Neuronal stem cell (in vitro differentiated cells): ENCODE measurements at places on chromosomes 2 and 18.

- DNase-seq = no peak
Observed at GRCh38 chr2:127569666-127570065, 34.2 kb downstream of the MYO7B start.

DNA sequence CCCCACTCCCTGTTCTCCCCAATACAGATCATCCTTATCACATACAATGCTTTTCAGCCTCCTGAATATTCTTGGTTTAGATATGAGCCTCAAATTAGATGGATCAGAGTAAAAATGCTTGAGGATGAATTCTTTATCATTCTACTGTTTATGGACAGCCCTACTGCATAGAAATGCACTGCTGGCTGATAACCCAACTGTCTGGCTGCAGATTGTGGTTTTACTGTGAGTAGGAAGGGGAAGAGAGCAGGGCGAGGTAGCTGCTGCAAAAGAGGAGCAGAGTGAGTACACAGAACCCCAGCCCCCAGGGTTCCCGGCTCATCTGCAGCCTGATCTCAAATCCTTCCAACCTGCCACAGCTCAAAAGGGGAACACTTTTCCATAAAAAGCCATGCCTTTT is 29.4 kb upstream of the NCOA1 start:
- no peak for DNase-seq

GRCh38 chr18:49971462-49971861 is 158.1 kb upstream of the ACAA2 start:
- DNase-seq = no peak

- no peak for DNase-seq
Observed at GRCh38 chr2:33068261-33068660, 121.5 kb downstream of the LTBP1 start.

DNA sequence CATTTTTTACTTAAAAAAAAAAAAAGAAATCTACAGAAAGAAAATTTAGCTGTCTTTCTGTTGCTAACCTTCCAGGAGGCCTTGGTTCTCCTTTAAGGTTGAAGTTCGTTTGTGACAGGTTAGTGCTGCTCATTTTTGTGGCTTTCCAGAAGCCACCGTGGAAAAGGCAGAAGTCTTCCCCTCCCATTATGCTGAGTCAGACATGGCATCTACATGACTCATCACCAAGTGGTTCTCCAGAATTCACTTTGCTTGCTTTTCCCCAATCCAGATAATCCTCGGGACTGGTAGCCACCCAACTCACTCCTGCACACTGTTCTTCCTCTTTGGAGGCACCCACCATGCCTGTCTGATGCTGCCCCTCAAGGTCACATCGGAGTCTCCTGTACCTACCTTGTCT is 228.7 kb downstream of the PIK3C3 start:
- no peak for DNase-seq

- no peak for DNase-seq
Observed at GRCh38 chr2:53490659-53491058, 276.9 kb upstream of the CHAC2 start.

DNA sequence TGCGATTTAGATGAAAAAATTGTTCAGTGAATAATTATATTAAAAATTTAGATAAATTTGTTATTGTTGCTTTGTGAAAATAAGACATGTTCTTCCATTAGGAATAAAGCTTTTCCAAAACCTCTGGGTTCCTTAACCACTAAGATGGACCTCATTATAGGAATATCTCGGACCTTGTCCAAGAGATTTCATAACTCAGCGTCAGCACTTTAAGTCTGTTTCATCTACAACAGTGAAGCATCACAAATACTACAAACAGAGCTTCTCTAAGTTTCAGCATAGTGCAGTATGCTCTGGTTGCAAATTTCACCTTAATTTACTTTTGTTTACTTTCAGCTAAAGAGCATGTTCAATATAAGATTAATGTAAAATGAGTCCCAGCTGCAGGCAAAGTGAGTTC is 150.3 kb downstream of the UBE2E3 start:
- no peak for DNase-seq

DNA sequence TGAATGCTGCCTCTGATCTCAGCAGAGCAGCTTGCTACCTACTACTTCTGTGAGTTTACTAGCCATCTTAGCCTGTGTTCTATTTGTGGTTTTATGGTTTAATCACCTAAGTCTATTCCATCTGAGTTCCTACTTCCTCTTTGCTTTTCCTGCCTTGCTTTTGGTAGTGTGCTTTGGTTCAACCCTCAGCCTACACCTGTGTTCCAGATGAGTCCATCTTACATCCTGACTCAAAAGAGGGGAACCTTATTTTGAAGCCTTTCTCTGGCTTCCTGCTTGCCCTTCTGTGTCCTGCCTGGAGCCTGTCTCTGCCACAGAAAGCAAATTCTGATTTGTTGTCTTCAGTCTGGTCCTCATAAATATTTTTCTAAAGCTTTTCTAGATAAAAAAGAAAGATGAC is 530.3 kb upstream of the MEX3C start:
- DNase-seq = no peak
